ENCODE measurements at places on chromosomes 7 and 10. TPM values are rescaled to one million over a fixed set of nuclear protein-coding genes. Genes with fewer than 3 reads are reported as not detected.
A peak's percentile ranks its signal among the peaks of the same experiment; 100 is the strongest.

NKX6-2 gene
- 2.1 TPM for total RNA-seq

IFIT1 gene
- 21.0 TPM for total RNA-seq

GNAT3 gene
- total RNA-seq, result not detected

LIPM gene
- not detected for total RNA-seq

CWF19L1 gene
- total RNA-seq, result 21.1 TPM

NPFFR1 gene
- 4.8 TPM for total RNA-seq

PNLIPRP2 gene
- total RNA-seq, result 1.6 TPM

SORCS3 gene
- 3.6 TPM for total RNA-seq

DNA sequence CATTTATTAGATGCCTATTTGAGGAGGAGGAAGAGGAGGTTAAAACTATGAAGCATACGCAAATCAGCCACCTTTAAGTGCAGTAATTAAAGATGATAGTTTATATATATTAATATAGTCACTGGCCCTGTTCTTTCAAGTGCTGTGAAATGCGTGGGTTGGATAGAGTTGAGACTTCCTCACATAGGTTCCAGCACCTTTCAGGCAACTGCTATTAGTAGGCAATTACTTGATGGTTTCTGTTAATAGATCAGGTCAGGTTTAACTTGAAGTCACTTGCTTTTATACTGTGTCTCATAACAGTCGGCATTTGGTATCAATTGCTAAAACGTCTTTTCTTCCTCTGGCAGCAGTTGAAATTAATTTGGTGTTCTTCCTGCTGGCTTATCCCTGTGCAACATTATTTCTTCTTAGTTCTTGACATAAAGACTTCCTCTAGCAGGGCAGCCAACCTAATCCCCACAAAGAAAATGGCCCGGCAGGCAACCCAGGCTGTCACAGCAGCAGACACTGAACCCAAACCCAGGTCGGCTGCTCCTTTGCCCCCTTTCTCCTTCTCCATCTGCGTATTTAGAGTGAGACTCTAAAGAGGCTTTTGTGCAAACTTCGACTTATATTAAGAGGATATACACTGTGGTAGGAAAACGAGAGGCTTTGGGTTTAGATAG lies 35.3 kb upstream of the BET1 start:
- no peak for DNase-seq

DNA sequence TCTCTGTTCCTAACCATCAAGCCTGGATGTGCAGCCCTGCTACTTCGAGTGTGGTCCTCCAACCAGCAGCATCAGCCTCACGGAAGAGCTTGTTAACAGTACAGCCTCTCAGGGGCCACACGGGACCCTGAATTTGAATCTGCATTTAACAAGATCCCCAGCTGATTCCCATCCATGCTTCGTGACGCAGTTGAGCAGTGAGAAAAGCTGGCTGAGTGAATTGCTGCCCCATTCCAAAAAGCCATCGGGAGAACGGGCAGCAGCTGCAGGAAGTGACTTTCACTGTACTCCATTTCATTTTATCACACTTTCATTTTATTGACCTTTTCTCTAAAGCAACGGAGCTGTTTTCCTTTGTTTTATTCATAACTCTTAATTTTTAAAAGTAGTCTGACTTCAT lies 22.5 kb downstream of the FAM171A1 start:
- DNase-seq, result peak; percentile 63

DNA sequence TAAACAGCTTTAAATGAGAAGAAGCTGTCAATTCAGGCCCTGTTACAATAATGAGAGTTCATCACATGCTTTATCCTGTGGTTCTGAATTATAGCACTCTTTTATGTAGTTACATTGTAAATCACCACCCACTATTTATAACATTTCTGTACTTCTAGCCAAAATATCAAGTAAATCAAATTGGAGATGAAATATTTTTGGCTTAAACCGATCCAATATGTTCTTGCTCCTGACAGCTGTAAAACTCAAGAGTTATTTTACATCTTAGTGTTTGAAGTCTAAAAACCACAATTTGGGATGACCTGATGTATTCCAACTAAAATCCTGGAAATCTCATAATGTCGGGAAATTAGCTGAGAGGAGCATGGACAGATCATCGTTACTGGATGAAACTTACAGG lies 371.2 kb upstream of the LRRN3 start:
- no peak for DNase-seq

- no peak for DNase-seq
These were observed 559.7 kb upstream of the LRRN3 start for GRCh38 chr7:110531186-110531585.

DNA sequence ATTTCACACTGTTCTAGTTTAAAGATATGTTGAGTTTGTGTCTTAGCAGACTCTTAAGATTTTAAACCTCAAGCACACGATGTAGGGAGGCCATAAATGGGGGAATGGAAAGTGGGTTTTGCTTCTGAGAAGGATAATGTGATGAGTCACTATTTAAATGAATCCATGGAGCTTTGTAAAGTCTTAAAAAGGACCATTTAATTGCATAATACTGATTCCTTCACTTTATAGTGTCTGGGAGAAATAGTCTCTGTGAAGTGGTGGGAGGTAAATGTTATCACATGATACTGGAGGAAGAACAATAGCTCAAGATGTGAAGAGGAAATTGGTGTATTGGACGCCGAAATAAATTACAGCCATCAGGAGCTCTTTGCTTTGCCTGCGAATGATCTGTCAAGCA lies 84.0 kb upstream of the MYO3A start:
- no peak for DNase-seq

DNA sequence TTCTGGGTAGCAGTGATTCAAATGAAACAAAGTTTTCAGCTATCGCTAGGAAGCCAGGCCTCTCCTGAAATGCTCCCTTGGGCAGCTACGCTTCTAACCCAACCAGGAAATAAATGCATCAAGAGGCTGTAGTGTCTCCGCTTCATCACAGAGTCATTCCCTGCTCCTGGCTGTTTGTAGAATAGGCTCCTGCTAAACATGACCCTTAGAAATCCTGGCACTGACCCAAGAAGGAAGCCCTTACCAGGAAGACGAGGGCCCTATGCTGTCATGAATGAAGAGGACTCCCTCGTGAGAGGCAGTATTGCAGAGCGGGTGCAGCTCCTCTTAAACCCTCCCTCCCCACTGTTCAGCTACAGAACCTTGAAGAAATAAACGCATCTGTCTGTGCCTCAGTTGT lies 48.3 kb downstream of the NOD1 start:
- no peak for DNase-seq

DNA sequence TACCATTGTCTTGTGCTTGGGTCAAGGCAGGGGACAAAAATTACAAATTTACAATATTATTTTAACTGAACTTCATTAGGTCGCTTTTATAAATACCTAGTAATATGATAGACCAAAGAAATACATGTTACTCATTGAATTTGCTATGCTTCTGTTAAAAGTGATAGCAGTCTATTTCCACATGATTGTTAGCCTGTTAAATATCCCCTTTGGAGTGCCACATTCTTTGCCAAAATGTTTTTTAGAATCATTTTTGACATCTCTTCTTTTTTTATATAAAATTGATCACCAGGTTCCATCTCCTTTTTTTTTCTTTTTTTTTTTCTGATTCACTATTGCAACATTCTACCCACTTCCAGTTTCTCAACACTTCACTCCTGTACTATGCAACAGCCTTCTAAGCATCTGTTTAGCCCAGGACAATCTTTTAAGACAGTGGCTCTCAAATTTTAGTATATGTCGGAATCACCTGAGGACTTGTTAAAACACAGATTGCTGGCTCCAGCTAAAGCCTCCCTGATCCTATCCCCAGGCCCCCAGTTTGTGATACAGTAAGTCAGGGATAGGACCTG lies 16.4 kb upstream of the NDUFA5 start:
- DNase-seq, result no peak

DNA sequence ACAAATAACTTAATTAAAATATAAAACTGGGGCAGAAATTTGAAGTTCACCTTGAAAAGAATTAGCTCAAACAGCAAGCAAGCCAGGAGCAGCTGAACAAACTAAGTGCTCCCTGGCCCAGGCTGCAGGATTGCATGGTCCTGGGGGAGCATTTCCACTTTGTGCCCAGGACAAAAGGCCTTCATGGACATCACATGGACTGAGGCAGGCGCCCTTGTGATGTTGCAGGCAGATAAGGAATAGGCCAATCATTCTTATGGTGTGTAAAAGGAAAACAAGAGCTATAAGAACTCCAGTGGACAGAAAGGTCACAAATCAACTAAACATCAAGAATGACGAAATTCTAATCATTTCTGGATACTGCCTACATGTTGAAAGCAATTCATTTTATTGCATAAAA lies 17.5 kb upstream of the TECTB start:
- peak; percentile 64 for DNase-seq

- no peak for DNase-seq
These were observed 87.0 kb downstream of the TBXAS1 start for GRCh38 chr7:139915864-139916716.

GRCh38 chr7:108002726-108003598 lies at the start of gene LAMB1:
Gene LAMB1 (minus strand): TSS chr7:108003161. CDS start chr7:108002885, 276 bp downstream.
- peak; percentile 87 for DNase-seq

DNA sequence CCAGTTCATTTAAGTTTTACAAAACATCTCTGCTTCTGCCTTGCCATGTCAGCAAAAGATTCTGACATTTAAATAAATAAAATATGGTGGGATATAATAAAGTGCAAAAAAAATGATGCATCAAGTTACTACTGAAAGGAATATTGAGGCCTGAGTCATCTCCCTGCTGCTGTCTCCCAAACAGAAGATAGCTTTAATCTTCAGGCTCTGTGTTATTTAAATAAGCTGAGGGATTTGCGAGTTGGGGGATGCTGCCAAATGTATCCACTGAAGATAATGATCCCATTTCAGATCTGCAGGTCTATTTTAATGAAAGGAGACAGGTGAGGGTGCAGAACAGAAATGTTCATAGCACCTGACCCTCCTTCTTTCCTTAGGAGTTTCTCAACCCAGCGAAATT lies 720.8 kb downstream of the AUTS2 start:
- DNase-seq, result no peak

DNA sequence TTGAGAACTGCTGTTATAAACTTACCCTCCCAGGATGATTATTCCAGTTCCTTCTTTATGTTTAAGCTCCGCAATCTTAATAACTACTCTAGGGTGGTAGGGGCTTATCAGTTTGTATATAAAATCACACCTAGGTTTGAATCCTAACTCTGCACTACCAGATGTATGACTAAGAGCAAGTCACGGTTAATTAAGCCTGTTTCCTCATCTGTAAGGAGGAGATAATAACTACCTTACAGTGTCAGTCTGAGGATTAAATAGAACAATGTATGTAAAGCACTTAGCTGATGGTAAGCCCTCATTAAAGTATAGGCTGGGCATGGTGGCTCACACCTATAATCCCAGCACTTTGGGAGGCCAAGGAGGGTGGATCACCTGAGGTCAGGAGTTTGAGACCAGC lies 9.2 kb downstream of the DNA2 start:
- DNase-seq, result no peak

- no peak for DNase-seq
These were observed 9.4 kb downstream of the NUB1 start for GRCh38 chr7:151351027-151351426.

GRCh38 chr7:18623389-18623788 lies 127.8 kb downstream of the HDAC9 start:
- no peak for DNase-seq

- DNase-seq, result no peak
These were observed 86.3 kb upstream of the MKLN1 start for GRCh38 chr7:131241386-131241785.

DNA sequence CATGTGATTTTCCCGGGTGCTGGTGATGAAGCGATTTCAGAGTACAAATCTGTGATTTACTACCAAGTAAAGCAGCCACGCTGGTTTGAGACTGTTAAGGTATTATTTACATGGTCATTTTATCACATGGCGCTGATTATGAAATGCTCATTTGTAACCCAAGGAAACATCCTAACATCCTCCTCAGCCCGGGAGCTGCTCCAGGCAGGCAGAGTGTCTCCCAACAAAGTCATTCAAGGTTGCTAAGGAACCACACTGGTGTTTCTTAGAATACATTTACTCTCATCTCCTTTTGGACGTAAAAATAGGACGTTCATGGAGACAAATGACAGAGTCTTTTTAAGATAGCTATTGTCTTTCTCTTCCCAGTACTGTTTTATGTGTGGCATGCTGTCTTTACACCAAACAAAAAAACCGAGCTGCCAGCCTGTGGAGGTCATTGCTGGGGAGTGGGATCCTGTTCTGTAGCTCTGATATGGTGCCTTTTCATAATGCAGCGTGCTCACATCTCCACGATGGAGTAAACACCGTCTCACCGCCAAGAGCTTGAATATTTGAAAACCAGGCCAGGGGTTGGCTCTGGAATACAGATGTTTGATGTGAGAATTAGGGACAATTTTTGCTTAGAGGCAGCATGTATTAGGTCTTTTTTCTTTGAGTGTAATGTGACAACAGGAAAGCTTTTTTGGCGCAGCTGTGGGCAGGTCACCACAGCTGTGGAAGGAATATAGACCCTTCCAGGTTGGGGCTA lies 119.6 kb downstream of the DOCK1 start:
- peak; percentile 31 for DNase-seq

DNA sequence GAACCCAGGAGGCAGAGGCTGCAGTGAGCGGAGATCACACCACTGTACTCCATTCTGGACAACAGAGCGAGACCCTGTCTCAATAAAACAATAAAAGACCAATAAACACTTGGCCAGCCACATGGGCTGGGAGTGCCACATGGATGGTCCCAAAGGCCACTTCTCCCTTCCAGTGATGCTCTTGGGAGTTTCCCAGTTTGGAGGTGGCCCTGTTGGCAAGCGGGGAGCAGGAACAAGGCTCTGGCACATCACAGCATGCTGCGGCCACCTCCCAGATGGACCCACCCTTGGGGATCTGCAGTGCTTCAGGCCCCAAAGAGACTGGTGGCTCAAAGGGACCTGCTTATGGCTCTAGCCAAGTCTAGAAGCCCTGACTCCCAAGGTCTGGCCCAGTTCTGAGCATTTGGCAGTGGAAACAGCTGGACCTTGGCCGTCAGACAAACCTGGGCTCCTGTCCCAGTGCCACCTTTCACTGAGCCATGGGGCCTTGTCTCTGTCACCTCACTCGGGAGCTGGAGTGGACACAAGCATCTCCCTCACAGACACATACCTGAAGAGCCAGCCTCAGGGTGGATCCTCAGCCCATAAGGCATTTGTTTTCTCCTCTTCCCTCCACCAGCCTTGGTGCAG lies 91.7 kb downstream of the COL13A1 start:
- no peak for DNase-seq

- no peak for DNase-seq
These were observed 144.9 kb upstream of the CELF2 start for GRCh38 chr10:10872764-10873163.

DNA sequence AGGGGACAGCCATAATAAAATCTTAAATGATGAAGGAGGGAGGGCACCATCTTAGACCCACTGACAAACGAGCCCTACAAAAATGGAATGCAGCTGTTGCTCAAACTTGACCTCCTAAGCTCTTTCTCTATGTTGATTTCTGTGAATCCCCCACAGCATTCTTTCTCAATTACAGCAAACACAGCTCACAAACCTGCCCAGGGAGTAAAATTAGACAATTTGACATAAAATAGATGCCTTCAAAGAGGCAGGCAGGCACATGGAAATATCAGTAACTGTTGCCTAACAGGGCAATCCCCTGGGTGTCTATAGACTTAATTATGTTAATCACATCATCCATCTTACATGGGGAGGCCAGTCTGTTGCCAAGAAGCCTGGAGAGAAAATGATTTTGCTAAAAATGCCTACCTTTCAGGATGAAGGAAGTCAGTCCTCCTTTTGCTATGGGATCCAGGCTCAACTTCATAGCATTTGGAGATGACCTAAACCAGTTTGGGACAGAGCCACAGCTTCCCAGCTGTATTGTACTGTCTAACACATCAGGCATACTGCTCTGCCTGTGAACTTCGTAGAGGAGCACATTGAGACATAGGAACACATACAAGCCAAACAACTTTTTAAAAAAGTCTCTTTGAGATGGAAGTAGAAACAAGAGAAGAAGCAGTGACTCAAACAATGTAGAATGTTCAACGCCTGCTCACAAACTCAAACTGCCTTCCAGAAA lies 1177.4 kb downstream of the SORCS1 start:
- no peak for DNase-seq
